AG09319 (cell line): ENCODE measurements at places on chromosomes 2 and 18.

DNA sequence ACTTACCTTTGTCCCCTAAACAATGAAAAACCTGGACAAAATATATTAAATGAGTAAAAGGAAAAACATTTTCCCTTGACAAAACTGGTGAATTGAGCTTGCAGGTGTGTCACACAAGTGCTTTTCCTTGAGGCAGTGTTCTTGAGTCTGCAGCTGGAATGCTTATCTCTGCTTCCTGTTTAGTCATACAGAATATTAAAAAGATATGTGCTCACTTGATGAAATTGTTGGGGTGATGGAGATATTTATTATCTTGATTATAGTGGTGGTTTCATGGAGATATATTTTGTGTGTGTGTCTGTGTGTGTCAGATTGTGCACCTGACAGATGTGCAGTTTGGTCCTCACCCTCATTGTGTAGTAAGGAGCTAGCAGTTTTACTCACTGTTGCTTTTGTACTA, 3.3 kb downstream of the TAF1B start:
- DNase-seq: no peak

GRCh38 chr2:19802086-19802841, 99.5 kb downstream of the TTC32 start:
- DNase-seq: no peak

DNA sequence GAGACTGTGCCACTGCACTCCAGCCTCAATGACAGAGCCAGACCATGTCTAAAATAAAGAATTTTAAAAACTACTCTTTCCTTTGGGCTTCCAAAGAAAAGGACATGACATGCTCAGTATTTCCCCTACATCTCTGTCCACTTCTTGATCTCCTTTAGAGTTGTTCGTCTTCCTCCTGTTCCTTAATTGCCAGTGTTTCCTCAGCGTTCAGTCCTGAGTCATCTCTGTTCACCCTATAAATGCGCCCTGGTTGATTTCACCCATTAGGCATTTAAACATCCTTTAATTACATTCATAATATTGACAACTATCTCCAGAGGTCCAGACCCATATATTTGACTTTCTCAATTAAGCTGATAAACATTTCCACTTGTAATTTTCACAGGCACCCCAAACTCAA, 64.0 kb downstream of the AAK1 start:
- no peak for DNase-seq

DNA sequence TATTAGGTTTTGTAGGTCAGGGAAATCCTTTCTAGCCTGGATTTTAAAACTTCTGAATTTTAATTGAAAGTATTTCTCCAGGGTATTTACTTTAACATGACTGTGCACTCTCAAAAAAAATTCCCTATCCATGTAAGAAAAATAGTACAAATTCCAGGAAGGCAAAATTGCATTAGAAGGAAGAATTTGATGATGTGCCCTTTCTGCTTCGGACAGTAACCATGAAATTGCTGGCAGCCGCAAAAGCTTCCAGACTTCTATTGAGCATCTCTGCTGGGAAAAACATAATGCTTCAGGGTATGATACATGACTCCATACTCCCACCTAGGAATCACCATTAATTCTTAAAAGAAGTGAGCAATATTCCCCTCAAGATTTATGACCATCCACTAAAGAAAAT, 17.2 kb upstream of the KLF7 start:
- DNase-seq: no peak

- no peak for DNase-seq
Observed at GRCh38 chr2:172964511-172965139, 111.0 kb upstream of the MAP3K20 start.

- no peak for DNase-seq
Observed at GRCh38 chr18:32550963-32551362, 80.3 kb upstream of the GAREM1 start.

- no peak for DNase-seq
Observed at GRCh38 chr2:122261911-122262310, 506.5 kb downstream of the TSN start.

DNA sequence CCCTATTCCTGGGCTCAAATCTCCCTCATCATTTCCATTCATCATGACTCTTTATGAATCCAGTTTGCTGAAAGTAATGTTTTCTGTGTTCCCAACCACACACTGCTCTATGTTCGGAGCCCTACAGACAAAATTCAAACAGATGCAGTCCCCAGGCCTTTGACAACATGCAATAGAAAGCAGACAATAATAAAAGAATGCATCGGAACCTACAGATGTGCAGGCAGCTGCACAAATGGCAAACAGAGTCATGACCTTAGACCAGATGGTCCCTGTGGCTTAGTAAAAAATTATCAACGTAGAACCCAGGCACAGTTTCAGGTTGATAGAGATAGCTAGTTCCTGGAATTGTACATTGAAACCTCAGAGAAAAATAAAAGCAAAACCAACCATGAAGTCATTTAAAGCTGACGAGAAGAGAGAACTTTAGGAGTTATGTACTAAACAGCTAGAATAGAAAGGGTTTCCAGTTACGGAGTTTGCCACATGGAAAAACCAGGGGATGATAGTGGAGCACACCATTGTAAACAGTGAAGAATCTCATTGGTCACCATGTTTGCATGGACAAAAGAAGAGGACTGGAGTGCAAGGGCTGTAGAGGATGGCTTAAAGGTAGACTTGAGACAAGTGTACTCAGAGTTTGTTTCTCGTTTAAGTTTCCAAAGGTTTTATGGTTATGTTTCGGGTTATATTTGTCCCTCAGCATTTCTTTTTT, 23.2 kb upstream of the ACVR1 start:
- DNase-seq: no peak

GRCh38 chr2:105337122-105338019, at the start of gene C2orf49:
TSS of gene C2orf49 (plus strand) at chr2:105337540. CDS start at chr2:105337588, 48 bp downstream.
- no peak for DNase-seq

GRCh38 chr2:132662732-132663131, 7.3 kb downstream of the LYPD1 start:
- DNase-seq: peak; percentile 52

GRCh38 chr18:59833785-59834184, 66.0 kb upstream of the PMAIP1 start:
- DNase-seq: no peak

- DNase-seq: no peak
Observed at GRCh38 chr2:232386740-232387450, 8.3 kb downstream of the ALPP start.

DNA sequence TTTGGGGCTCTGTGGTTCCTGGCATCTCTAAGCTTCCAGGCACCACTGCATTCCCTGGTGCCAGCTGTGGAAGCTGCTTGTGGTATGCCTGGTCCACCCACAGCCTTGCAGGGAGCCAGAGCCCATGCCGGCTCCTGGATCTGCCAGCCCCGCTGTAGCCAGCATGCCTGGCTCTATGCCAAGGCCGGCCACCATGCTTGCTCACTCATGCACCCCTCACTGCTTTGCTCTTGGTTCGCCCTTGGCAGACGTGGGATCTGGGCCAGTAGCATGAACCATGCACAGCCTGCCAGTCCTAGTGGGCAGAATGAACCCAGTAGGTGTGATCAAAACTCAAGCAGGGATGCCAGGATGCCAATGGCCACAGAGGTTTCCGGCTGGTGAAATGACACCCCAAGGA, 634.2 kb upstream of the TMEFF2 start:
- DNase-seq: no peak

DNA sequence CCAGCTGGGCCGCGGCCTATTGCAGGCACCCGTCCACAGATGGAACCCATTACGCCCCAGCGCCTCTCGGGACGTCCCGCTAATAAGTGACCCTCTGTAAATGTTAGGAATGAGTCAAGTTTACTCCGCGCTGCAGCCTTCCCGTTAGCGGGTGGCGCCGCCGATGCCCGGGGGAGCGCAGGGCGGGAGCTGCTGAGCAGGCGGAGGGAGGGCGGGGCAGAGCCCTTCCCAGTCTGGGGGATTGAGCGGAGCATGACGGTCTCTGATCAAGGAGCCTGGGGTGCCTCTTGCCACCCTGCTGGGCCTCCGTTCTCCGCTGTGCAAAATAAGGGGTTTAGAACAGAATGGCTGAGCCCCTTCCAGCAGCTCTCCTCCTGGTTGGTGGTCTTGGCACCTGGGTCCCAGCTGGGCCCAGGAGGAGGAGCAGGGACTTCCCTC, 10.5 kb downstream of the CROCC2 start:
- DNase-seq: peak; percentile 84

DNA sequence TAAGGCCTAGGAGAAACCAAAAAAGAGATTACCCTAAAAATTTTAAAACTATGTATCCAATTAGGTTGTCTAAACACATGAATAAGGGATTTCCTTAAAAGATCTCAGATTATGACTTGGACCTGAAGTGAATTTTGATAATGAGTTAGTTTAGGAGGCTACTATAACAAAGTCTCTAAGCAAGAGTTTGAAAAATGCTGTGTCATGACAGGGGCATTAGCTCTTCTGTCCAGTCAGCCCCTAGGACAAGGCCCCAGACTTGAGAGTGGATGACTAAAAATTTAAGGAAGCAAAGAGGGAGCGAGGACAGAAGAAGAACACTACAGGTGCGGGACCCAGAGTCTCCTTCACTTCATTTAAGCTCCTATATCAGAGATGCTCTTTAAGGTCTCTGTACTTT, 135.9 kb downstream of the DTNB start:
- no peak for DNase-seq

DNA sequence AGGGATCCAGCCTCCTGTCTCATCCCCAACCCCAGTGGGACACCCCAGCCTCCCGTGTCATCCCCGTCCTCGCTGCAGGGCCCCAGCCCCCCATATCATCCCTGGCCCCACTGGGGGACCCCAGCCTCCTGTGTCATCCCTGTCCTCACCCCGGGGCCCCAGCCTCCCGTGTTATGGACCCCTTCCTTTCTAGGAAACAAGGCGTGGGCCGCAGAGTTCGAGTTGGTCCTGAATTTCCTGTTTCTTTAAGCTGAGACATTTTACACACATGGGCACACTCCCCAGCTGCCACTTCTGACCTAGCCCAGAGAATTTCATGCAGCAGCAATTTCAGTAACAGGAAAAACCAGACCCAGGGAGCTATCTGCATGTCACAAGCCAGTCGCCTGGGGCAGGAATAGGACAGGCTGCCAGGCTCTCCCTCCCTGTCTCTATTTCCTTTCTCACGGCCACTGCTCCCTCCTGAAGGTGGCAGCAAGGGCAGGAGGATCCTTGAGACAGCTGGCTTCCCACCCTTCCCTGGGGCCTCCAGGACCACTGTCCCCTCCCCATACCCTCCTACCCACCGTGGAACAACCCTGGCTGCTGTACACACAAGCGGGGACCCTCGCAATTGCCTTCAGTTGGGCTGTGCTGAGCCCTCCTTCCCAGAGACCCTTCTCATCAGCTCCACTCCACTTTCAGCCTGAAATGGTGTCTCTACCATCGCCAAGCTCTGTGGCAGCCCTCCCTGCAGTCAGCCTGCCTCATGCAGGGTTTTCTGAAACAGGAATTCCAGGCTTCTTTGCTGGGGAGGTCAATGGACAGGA, 141.9 kb upstream of the ID2 start:
- DNase-seq: no peak

GRCh38 chr2:127913808-127914457, 28.2 kb upstream of the AMMECR1L start:
- DNase-seq: no peak

GRCh38 chr2:172826522-172826921, 90.9 kb downstream of the RAPGEF4 start:
- no peak for DNase-seq

DNA sequence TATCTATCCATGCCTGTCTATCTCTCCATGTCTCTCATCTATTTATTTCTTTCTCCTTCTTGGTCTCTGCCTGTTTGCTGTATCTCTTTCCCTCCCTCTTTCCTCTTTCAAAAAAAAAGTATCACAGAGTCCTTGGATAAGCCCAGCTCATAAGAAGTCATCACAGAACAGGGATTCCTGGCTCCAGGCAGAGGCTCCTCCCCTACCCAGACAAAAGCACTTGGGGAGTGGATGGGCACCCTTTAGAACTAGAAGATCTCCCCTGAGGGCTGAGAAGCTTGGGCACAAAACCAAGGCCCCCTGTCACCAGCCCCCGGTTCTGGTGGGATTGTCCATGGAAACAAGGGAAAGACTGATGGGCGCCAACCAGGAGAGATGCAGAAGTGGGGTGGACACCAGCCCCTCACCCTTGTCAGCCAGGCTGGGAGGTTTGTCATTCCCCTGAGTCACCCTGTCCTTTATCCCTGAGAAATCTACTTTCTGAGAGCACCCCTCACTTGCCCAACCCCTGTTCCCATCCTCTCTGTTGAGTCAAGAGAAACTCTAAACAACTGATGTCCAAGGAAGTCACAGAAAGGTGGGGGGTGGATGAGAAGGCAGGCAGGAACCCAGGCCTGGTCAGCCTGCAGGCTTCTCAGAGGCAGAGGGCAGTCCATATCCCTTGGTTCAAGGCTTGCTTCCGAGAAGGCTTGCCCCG, 127.1 kb downstream of the TNS1 start:
- DNase-seq: no peak

- no peak for DNase-seq
Observed at GRCh38 chr2:74851191-74851566, 17.3 kb downstream of the HK2 start.

DNA sequence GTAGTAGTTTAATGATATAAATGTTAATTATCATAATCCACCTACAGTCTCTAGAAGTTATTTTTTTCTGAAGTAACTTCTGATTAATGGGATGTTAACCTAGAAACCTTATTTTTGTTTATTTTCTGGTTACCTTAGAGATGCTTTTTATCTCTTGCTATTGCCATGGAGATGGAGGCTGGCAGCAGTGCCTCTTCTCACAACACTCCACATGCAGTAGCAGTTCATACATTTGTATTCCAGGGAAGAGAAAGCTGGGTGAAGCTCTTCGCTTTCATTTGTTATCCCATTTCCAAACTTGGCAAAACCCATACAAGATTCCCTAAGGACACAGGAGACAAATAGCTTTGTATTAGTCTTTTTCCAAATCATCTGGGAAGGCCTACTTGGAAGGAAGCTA, 1794.1 kb upstream of the LRRTM1 start:
- DNase-seq: no peak

GRCh38 chr2:160141912-160142311, 58.2 kb downstream of the ITGB6 start:
- DNase-seq: no peak

DNA sequence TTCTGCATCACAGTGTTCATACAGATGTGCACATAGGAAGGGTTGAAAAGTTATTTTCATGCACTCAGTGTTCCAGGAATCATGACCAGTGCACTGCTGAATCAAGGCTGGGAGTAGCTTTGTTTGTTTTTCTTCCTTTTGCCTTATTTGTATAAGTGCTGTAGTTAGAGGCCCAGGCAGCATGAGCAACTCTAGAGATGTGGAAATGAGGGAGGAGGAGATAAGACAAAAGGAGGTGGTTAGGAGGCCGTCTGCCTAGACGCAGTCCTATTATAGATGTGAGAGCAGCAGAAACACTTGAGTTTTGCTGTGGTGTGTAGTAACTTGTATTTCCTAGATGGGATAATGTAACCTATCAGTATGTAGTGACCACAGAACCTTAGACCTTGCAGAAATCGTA, 264.3 kb upstream of the RASGRP3 start:
- peak; percentile 75 for DNase-seq

DNA sequence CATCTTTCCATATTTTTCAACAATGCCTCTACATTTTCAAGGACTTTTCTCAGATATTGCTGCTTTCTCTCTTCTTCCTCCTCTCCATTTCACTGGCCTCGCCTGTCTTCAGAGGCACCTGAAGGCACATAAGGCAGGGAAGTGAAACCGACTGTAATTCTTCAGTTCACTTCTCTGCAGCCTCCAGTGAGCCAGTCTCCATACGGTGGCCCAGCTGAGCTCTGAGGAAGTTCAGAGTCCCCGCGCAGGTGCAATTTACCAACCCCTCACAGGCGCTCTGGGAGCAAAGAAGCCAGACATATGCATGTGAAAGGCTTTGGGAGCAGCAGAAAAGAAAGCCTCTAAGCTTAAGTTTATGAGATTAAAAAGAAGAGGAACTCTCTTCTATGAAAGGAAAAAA, 12.4 kb downstream of the KLHL14 start:
- DNase-seq: no peak

GRCh38 chr2:200670313-200670712, 84.5 kb downstream of the AOX1 start:
- no peak for DNase-seq
